ENCODE measurements at places on chromosomes 2 and 18.

DNA sequence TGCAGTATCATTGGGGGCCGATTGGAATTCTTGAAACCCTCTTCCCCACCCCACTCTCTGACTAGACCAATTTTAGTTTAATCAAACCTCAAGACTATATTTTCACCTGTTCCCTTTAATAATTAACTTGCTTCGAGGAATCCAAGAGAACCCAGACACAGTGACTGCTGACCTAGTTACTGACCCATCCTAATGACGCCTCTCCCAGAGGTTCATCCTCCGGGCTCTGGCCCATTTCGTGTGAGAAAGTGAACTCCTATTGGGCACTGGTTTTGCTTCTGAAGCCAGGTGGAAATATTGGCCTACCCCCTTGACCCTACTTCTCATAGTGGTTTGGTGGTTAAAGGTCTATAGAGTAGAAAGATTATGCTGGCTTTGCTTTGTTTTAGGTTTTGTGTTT is 39.9 kb downstream of the RPL37A start:
- DNase-seq = no peak

DNA sequence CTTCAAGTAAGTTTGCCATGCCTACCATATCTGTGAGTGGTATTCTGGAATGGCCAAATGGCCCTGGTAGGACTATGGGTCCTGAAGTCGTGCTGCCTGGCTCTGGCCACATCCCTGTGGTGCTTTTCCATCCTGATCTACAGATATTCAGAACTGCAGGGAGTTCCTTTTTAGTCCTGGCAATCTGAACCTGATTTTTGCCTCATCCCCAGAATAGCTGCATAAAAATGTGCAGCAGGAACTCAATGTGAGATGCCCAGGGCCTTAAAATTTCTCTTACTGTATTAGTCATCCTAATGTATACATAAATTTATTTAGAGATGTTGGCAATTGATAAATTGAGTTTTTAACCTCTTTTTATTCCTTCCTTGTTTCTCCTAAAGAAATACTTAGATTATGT is 5.3 kb downstream of the SERPINB13 start:
- DNase-seq = no peak

DNA sequence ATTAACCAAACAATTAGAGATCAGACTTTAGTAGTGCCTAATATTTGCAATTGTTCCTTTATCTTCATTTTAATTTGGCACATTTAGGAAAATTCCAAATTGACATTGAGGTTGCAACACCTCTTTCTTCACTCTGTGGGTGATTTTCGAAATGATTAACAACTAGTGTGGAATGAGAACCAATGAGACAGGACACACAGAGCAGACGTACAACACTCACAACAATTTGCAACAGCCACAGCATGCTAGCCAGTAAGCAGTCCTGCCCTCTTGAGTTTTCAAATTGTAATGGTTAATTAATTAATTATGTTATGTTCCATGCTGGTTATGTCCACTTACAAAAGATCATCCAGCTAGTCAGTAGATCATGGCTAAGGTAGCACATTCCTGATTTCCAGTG is 339.3 kb downstream of the LRP1B start:
- DNase-seq = no peak

- no peak for DNase-seq
Measured at GRCh38 chr2:74873012-74873665, 39.2 kb downstream of the HK2 start.

DNA sequence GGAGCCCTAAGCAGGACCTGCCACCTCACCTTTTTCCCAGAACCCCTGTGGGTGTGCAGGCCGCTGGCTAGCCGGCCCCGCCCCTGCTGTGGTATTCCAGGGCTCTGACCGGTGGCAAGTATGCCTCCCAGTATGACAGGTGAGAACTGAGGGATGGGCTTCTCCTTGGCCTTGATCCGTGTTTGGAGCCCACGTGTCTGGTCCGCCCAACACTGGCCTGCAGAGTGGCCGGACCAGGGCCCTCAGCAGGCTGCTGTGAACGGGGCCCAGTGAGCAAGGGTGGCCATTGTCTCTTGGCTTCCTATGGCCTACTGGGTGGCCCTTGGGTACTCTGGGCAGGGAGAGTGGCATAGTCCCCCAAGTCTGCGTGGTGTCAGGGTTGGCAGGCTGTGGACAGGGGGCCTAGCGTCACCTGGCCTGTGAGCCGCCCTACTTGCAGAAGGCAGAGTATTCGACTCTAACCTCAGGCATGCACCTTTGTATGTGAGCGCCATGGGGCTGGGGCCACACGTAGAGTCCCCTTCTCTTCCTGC is 1.8 kb downstream of the RNPEPL1 start:
- no peak for DNase-seq

GRCh38 chr2:235043762-235044500 is 92.1 kb downstream of the SH3BP4 start:
- DNase-seq = no peak

DNA sequence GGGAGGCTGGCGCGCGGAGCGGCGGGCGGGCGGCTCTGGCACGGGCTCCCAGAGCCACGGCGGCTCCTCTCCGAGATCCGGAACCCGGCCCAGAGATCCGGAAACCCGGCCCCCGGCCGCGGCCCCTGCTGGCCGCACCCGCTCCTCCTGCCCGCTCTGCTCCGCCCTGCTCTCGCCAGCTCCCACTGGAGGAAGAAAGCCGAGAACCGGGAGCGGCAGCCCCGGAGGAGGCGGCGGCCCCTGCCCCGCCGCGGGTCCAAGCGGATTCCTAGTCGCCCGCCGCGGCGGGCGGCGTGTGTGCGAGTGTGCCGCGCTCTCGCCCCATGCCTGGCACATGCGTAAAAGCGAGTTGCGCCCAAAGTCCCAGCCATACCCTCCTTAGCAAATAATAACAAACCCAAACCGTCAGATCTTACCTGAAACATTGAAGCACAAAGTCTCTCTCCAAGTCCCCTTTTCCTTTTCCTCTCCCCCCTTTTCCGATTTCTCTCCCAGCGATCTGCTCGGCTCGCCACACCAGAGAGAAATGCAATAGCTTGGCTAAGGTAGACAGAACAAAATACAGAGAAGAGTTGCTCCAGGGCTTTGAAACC is 108.7 kb upstream of the KCTD1 start:
- DNase-seq = peak; percentile 39

GRCh38 chr2:66377832-66378231 is 57.1 kb upstream of the MEIS1 start:
- no peak for DNase-seq

DNA sequence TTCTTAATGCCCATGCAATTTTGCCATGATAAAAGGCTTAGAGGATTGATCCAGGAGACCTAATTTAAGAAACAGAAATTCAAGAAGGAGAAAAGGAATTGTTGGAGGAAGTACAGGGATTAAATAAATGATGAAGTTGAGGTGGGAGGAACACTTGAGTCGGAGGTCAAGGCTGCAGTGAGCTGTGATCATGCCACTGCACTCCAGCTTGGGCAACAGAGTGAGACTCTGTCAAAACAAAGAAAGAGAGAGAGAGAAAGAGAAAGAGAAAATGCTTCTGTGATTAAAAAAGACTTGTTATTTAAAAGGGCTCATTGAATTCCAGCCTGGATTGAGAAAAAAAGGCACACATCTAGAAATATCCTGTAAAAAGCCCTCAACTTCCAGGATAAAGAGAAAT is 123.2 kb downstream of the B3GNT2 start:
- DNase-seq = no peak

GRCh38 chr2:9423922-9424272 is 443 bp downstream of the CPSF3 start:
- no peak for DNase-seq

GRCh38 chr2:112740527-112740926 is 19.7 kb downstream of the NT5DC4 start:
- DNase-seq = no peak

- no peak for DNase-seq
Measured at GRCh38 chr2:143754742-143755141, 625.5 kb downstream of the ARHGAP15 start.

DNA sequence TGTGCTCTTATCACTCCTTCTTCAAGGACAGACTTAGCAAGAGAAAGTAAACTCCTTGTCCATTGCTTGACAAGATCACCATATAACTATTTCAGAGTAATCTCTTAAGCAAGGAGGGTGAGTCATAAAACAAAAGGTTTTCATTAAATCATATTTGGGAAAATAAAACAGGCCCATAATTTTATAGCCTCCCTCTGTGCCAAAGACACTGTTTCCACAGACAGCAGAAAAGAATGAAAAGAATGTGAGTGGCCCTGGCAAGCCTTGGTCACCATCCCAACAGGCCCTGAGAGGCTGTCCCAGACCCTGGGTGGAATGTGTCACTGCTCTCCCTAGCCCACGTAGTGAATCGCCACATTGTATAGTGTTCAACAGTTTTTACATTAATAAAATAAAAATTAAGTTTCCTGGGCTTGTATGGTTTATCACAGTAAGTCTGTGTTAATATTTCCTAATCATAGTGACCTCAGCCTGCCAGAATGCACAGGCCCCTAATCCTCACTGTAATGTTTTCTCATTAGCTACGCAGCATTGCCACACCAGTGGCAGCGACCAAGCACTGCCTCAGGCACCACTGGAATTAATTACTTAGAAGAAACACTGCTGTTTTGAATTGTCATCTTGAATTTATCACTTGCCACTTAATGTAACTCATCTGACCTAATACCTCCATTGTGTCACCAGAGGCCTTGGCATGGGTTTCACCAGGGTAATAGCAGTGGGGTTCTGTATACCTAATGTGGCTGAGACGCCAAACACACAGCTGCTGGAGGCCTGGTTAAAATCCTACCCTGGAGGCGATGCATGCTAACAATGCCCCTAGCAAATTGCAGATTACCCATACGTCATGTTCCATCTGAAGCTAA is 401.9 kb downstream of the LNPK start:
- DNase-seq = peak; percentile 83

GRCh38 chr2:56099963-56100362 is 83.8 kb upstream of the CCDC85A start:
- DNase-seq = no peak

- no peak for DNase-seq
Measured at GRCh38 chr2:181786371-181787228, 104.9 kb upstream of the ITPRID2 start.

- DNase-seq = no peak
Measured at GRCh38 chr2:5826979-5827655, 134.9 kb downstream of the SOX11 start.

- no peak for DNase-seq
Measured at GRCh38 chr2:186466743-186467142, 19.3 kb upstream of the ZC3H15 start.

- peak; percentile 29 for DNase-seq
Measured at GRCh38 chr2:20490300-20491181, 43.7 kb downstream of the RHOB start.

GRCh38 chr2:230417436-230417835 is 1.4 kb downstream of the SP100 start:
- no peak for DNase-seq

DNA sequence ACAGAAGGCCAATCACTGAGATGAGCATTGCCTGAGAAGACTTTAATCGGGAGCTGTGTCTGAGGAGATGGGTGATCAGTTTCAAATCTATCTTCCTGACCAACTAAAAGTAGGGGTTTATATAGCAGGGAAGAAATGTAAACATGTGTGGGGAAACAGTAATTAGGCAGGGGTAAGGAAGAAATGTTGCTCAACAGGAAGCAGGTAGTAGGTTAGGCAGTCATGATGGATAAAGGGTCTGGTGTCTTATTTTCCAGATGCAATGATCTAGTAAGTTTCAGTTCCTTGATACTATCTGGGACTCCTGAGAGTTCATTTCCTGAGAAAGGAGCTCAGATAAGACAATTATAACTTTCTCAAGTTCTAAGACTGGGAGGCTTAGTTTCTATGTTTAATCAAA is 33.8 kb upstream of the DNAJC10 start:
- no peak for DNase-seq

- no peak for DNase-seq
Measured at GRCh38 chr2:25380586-25381375, 39.1 kb upstream of the DNMT3A start.

DNA sequence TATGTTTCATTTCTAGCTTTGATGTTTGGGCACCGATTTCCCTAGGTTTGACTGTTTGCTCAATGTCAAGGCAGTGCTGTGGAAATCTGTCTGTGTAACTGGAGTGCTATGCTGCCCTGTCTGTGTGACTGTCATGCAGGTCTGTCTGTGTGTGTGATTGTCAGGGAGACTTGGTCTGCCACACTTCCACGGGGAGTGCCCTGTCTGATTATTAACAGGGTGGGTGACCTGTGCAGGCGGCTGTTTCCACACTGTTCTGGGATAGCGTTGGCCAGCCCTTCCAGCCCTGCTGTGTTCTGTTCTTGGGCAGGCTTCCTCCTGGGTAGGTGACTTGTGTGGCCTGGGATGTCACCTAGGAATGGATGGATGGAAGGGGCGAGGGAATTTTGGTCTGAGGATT is 85.3 kb downstream of the FHOD3 start:
- DNase-seq = no peak

DNA sequence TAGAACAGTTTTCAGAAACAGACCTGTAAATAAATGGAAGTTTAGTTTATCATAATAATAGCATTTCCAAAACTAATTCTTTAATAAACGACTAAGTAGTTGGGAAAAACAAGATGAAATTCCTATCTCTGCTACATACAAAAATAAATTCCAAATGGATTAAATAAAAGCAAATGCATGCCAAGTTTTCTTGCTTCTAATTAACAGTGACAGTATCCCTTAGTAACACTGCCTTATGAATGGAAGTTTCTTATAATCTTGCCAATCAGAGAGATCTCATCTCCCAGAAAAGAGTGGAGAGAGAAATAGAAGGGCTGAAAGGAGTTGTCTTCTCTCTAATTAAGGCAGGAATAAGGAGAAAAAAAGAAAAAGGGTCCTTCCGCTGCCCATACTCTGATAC is 133.9 kb downstream of the GFPT1 start:
- DNase-seq = no peak

GRCh38 chr2:37857575-37858399 is 67.3 kb upstream of the RMDN2 start:
- DNase-seq = no peak

DNA sequence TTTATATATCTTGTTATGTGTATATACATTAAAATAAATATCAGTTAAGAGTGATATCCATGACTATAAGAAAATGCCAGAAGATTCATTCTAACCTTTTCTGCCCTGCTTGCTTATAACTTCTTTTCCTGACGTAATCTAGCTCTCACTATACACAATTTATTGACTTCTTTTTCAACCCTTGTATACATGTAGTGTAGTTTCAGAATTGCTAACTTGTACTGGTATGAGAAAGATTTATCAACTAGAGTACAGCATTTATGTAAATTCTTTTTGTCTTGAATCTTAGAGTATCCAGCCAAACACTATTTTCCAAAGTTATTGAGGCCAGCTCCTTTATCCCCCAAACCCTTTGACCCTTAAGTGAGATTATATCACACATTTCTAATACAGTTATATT is 798.0 kb upstream of the RAB6C start:
- no peak for DNase-seq

Data from fibroblast of skin of left quadriceps (primary cell).